ENCODE measurements at places on chromosomes 2 and 18. TPM values are rescaled to one million over a fixed set of nuclear protein-coding genes. Genes with fewer than 3 reads are reported as not detected.

Gene LRP2
- total RNA-seq = 42.2 TPM

Gene CD8A
- 0.13 TPM for total RNA-seq

Gene GRHL1
- total RNA-seq = 14.4 TPM

Gene NPAS2
- total RNA-seq = 0.84 TPM

Gene TTR
- total RNA-seq = 150 TPM

Gene CXCR1
- total RNA-seq = not detected

Gene MAB21L4
- 12.5 TPM for total RNA-seq

Data from progenitor cell of endocrine pancreas (in vitro differentiated cells).